CD14-positive monocyte (primary cell): ENCODE measurements at places on chromosomes 7 and 10.

DNA sequence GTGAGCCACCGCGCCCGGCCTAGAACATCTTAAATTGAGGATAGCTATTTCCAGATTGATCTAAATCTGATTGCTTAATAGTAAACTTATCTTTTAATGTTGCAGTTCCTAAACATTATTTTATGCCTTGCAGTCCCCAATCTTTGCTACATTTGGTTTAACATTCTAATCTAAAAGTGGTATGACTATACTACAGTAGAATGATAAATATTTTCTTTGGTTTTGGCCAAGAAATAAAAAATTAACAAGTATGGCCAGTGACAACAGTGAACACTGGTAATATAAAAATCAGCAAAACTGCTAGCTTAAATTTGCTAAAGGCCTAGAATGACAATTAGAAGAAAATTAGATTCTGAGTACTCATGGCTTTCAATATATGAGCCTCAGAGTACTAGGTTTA is 73.5 kb downstream of the CDK6 start:
- DNase-seq, result no peak

GRCh38 chr7:96826089-96826488 is 116.4 kb upstream of the SEM1 start:
- no peak for DNase-seq

DNA sequence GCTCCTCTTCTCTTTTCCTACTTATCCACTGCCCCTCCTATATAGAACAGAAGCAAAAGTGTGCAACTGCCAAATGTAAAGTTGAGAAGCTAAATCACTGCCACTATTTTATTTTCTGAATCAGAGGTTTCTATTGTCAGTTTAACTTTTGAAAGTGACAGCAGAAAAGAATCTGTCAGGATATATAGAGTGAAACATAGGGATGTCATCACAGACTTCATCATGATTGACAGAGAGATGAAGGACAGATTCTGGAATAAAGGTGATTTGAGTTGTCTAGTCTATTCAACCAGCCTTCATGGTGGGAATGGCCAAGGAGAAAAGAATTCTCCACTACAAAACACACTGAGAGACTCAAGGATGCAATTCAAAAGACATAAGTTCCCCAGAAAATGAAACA is 19.9 kb downstream of the NEUROD6 start:
- DNase-seq, result no peak

- DNase-seq, result no peak
These were observed 82.9 kb downstream of the ELFN1 start for GRCh38 chr7:1752771-1753563.

- DNase-seq, result peak; percentile 26
These were observed 13.1 kb downstream of the RBP3 start for GRCh38 chr10:47361293-47361692.

GRCh38 chr10:82221601-82222149 is 346.7 kb downstream of the NRG3 start:
- no peak for DNase-seq

DNA sequence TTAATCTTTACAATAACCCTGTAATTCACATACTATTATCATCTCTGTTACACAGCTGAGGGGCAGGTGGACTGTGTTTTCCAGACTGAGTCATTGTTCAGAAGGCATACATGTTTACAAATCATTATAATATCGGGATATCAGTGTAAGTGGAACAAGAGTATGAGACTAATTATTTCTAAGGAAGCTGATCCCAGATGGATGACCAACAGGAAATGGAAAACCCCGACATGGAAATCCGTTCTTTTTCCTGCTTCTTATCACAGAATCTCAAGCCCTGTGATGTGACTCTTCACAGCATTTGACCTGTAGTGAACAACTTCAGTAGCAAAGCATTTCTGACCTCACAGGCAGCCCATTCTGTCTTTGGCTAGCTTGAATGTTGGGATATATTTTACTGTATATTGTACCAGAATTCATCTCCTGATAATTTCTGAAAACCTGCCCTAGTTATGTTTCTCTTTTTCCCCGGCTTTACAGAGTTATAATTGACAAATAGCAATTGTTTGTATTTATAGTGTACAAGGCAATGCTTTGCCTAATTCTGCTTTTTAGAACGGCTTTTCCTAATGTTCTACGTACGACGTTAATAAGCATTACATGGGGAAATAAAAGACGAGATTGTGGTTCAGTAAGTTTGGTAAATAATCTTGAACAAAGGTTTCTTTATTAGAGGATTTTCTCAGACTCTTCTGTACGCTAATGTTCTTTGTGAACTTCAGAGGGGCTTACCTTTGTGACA is 78.6 kb upstream of the SYPL1 start:
- no peak for DNase-seq
